Cardiac muscle cell (in vitro differentiated cells and primary cell): ENCODE measurements at places on chromosomes 16 and 17.

- DNase-seq: no peak
Measured at GRCh38 chr17:46020023-46020761, 21.1 kb downstream of the STH start.

DNA sequence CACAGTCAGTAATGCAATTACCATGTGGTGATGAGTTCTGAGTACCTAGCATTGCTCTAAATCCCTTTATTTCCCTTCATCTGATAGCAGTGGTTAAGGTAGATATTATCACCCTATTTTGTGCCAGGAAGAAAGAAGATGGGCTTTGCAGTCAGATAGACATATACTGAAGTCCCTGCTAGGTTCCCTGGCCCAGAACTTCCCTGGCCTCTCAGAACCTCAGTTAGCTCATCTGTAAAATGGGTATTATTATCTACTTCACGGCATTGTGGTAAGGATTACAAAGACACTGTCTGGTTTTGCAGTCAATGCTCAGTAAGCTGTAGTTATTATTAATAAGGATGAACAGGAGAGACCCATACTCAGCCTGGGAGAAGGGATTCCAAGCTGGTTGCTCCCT is 4.6 kb upstream of the CRYBA1 start:
- no peak for DNase-seq

- no peak for DNase-seq
Measured at GRCh38 chr17:29867643-29868181, 62.3 kb downstream of the SSH2 start.

DNA sequence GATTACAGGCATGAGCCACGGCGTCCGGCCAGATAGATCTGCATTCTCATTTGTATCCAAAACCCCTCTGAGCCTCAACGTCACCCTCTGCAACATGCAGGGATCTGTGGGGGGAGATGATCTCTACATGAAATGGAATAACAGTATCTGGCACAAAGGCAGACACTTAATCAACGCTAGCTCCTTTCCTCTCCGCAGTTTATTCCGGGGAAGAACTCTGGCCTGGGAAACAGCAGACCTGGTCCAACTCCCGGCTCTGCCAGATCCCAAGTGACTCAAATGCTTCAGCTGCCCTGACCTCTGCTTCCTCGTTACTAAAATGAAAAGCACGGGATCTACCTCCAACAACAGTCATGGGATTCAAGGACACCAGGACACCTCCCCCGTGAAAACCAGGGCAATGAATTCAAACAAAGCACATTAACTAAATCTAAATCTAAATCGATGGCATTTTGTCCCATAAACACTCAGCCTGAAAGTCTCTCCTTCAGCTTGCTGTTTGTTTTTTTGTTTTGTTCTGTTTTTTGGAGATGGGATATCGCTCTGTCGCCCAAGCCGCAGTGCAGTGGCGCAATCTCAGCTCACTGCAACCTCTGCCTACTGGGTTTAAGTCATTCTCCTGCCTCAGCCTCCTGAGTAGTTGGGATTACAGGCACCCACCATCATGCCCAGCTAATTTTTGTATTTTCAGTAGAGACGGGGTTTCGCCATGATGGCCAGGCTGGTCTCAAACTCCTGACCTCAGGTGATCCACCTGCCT is 78.2 kb downstream of the NXN start:
- DNase-seq: peak; percentile 58

DNA sequence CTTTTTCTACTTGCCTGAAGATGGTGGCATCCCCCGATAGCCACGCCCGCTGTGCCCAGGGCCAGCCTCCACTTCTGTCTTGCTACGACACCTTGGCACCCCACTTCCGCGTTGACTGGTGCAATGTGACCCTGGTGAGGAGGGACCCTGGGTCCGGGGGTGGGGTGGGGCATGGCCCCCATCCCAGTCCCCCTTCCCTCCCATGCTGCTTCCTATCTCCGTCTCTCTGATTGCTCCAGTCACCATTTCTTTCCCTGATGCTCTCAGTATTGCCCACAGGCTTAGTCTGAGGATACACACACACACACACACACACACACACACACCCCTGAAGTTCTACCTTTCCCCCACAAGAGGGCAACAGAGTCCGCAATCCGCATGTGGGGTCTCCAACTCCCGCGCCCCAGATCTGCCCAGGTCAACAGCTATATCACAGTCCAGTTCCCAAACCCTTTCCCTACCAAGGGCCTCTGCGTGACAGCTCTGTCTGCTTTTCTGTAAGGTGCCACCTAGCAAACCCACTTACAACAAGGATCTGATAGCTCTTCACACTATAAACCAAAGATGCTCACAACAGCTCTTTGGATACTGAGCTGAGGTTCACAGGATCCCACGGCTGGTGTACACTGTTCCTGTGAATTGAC is 3.4 kb downstream of the SGCA start:
- DNase-seq: peak; percentile 80

GRCh38 chr16:58035356-58036170 is 10.0 kb downstream of the MMP15 start:
- no peak for DNase-seq

DNA sequence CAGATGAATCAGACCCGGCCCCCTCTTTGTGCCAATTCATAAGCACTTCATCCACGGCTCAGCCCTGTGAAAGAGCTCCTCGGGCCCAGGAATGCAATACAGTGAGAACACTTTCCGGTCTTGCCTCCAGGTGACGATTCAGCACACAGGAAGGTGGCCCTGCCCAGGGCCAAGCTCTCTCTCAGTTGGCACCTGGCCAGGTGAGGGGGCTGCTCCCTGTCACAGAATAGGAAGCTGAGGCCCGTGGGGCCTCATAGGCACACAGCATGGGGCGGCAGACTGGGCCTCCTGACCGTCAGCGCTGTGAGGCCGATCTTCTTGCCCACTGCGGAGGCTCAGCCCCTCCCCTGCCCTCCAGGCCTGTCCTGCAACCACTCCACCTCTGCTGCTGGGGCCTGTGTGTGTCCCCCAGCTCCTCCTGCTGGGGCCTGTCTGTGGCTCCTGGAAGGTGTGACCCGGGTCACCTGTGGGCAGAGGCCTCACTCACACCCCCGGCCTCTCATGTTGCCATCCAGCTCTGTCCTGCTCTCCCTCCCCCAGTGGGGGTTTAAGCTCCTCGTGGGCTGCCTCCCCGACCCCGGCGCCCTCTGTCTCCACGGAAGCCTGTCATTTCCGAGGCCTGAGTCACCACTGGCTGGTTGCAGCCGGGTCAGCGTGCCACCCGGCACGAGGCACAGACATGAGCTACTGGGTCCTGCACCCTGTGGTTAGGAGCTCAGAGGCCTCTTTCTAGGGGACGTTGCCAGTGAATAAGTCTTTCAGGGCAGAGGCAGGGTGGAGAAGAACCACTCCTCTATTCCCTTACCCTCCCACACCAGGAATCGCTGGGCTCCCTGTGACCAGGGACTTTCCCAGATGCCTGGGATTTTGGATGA is 114.4 kb downstream of the SEC14L1 start:
- DNase-seq: peak; percentile 77

GRCh38 chr16:75238132-75238852 is 13.1 kb downstream of the BCAR1 start:
- DNase-seq: peak; percentile 90

DNA sequence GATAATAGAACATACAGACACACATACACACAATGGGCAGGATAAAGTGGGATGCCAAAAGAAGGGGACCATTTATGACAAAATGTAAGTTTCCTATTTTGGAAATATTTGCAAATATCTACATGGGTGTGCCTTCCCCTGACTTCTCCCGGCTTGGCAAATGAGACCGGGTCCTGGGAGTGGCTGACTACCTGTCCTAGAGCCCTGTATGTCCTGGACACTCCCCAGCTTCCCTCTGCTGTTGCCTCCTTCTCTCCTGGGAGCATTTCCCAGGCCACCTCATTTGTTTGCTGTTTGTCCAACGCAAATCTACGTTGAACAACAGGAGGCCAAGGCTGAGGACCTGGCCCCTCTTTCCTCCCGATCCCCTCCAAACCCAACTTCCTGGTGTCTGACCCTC is 16.9 kb downstream of the PECAM1 start:
- DNase-seq: no peak
